Progenitor cell of endocrine pancreas (in vitro differentiated cells): ENCODE measurements at places on chromosomes 11 and 22. TPM values are rescaled to one million over a fixed set of nuclear protein-coding genes. Genes with fewer than 3 reads are reported as not detected.

The DDIAS gene
- total RNA-seq = 7.1 and 7.8 TPM in 2 replicates

The ROBO4 gene
- not detected in 2 replicates for total RNA-seq

The MUC15 gene
- total RNA-seq = 0.31 and 0.53 TPM in 2 replicates

The ZNF202 gene
- 29.6 and 30.1 TPM in 2 replicates for total RNA-seq

The PATE4 gene
- not detected in 2 replicates for total RNA-seq

- H3K4me3 ChIP-seq = no peak within 1 kb of the TSS
- H3K36me3 ChIP-seq = no peaks in the 10 kb centered on the region
- H3K4me1 ChIP-seq = peaks cover 5% of the 10 kb centered on the region
- H3K27ac ChIP-seq = no peak within 1 kb of the TSS
Measured at GRCh38 chr11:2270322-2271076, at the start of gene ASCL2. TSS of gene ASCL2 (minus strand) at chr11:2270588. CDS start at chr11:2270332, 256 bp downstream.

GRCh38 chr22:49158741-49159564 is 668.7 kb downstream of the BRD1 start:
- no peaks in the 10 kb centered on the region for H3K4me1 ChIP-seq
- peaks cover 7% of the 10 kb centered on the region for H3K27me3 ChIP-seq
- DNase-seq = no peak

GRCh38 chr11:68440224-68440623 is 20.3 kb upstream of the PPP6R3 start:
- H3K36me3 ChIP-seq = peaks cover 20% of the 10 kb centered on the region
- no peak for DNase-seq
- no peaks in the 10 kb centered on the region for H3K27me3 ChIP-seq
- no peak overlapping the region for H3K27ac ChIP-seq
- H3K4me1 ChIP-seq = no peaks in the 10 kb centered on the region
- H3K4me3 ChIP-seq = no peak overlapping the region

DNA sequence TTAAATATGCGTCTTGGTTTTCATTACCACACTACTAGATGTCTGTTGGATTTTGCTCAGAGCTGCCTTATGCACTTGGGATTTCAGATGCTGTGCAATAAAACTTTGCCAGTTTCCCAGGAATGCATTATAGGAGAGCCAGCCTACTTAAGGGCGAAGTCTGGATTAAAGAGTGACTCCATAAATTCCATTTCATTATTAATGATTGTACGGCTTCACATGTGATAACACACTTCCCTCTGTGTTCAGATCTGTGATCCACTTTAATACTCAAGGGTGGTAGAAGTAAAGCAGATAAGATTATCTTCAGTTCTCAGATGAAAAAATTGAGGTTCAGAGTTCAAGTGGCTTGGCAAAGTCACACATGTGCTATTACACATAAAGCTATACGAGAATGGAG is 110.2 kb downstream of the C11orf91 start:
- H3K4me3 ChIP-seq = no peak overlapping the region
- H3K27ac ChIP-seq = no peak overlapping the region
- H3K36me3 ChIP-seq = peaks cover 3% of the 10 kb centered on the region
- H3K27me3 ChIP-seq = no peaks in the 10 kb centered on the region
- DNase-seq = no peak

DNA sequence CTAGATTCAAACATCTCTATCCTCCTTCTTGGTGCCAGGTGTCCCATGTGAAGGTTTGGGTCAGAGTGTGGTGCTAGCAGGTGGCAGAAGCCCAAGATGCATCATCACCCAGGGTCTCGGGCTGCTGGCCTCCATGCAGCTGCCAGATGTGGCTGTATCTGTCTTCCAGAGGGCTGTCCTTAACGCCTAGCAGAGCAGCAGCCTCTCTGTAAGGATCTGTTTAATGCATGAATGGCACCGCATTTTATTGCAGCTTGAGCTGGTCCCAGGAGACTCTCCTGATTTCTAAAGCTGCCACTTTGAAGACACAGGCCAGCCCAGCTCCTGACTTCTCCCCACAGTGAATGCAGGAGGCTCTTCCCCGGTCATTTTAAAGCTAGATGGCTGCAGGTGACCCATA is 26.3 kb downstream of the SLC1A2 start:
- H3K27me3 ChIP-seq = peaks cover 39% of the 10 kb centered on the region
- H3K36me3 ChIP-seq = no peaks in the 10 kb centered on the region
- DNase-seq = no peak
- no peak overlapping the region for H3K27ac ChIP-seq
- no peak overlapping the region for H3K4me3 ChIP-seq

DNA sequence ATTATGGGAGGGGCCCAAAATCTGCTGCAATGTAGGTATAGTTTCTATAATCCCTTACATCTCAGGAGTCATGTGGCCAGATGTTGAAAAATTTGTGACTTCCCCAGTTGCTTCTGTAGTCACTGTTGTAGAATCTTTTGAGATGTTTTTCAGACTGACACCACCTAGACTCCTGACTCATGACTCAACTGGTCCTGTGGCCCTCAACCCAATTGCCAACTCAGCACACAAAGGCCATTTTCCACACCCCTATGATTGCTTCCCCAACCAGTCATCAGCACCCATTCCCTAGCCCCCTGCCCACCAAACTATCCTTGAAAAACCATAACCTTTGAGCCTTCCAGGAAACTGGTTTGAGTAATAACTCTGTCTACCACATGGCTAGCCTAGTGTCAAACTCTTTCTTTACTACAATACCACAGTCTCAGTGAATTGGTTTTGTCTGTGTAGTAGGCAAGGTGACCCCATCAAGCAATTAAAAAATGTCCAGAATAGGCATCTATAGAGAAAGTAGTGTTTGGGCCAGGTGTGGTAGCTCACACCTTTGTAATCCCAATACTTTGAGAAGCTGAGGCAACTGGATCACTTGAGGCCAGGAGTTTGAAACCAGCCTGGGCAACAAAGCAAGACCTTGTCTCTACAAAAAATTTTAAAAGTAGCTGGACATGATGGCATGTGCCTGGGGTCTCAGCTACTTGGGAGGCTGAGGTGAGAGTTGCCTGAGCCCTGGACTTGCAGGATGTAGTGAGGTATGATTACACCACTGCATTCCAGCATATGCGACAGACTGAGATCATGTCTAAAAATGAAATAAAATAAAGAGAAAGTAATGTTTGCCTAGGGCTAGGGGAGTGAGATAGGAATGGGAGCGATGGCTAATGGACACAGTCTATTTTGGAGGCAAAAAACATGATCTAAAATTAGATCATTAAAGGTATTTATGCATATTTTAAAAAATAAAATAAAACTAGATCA is 24.1 kb upstream of the FEZ1 start:
- no peak for DNase-seq
- peaks cover 4% of the 10 kb centered on the region for H3K27me3 ChIP-seq
- H3K36me3 ChIP-seq = peaks cover 1% of the 10 kb centered on the region
- no peak overlapping the region for H3K4me3 ChIP-seq

- peak overlapping the region; percentile 69 for H3K27ac ChIP-seq
- H3K4me1 ChIP-seq = peaks cover 20% of the 10 kb centered on the region
- DNase-seq = no peak
- no peaks in the 10 kb centered on the region for H3K27me3 ChIP-seq
- H3K4me3 ChIP-seq = no peak overlapping the region
- H3K36me3 ChIP-seq = peaks cover 12% of the 10 kb centered on the region
Measured at GRCh38 chr11:45930031-45930794, 7.8 kb downstream of the LARGE2 start.

DNA sequence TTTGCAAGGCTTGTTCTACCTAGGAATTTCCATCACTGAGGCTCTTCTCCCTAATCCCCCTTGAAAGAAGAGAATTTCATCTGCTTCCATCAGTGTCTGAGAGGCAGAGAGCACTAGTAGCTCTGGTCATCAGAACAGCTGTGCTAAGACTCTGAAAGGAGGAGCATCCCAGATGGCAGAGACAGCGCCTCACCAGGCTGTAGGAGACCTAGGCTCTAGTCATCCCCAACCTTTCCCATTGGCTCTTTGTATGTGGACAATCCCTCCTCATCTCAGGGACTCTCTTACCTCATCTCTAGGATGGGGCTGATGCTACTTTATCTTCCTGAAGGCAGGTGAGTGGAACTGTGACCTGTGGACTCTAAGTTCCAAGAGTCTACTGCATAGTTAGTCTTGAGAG is 8.8 kb upstream of the OR9I1 start:
- H3K36me3 ChIP-seq = no peaks in the 10 kb centered on the region
- no peaks in the 10 kb centered on the region for H3K27me3 ChIP-seq
- no peaks in the 10 kb centered on the region for H3K4me1 ChIP-seq
- DNase-seq = no peak
- no peak overlapping the region for H3K4me3 ChIP-seq

- H3K4me1 ChIP-seq = no peaks in the 10 kb centered on the region
- H3K27me3 ChIP-seq = peaks cover 15% of the 10 kb centered on the region
- no peak for DNase-seq
Measured at GRCh38 chr11:119783466-119784400, 54.7 kb upstream of the NECTIN1 start.

DNA sequence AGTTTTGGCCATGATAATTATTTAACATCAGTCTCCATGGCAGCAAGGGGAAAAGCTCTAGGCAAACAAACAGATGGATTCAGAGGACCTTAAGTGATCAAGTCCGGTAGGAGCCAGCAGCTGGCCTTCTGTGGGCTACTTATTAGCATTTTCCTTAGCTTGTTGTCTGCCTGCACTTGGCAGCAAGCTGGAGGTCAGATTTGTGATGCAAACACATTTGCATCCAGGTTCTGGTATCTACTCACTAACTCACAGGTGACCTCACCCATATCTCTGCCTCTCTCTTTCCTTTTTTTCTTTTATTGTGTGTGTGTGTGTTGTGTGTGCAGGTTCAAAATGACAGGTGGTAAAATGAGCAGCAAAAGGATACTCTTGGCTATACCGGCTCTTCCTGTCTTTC is 32.3 kb downstream of the ARHGAP42 start:
- no peak for DNase-seq
- H3K36me3 ChIP-seq = no peaks in the 10 kb centered on the region
- peaks cover 11% of the 10 kb centered on the region for H3K4me1 ChIP-seq
- no peaks in the 10 kb centered on the region for H3K27me3 ChIP-seq

GRCh38 chr22:35314161-35314942 is 14.7 kb downstream of the TOM1 start:
- no peak overlapping the region for H3K27ac ChIP-seq
- H3K27me3 ChIP-seq = no peaks in the 10 kb centered on the region
- no peaks in the 10 kb centered on the region for H3K36me3 ChIP-seq
- H3K4me3 ChIP-seq = no peak overlapping the region

DNA sequence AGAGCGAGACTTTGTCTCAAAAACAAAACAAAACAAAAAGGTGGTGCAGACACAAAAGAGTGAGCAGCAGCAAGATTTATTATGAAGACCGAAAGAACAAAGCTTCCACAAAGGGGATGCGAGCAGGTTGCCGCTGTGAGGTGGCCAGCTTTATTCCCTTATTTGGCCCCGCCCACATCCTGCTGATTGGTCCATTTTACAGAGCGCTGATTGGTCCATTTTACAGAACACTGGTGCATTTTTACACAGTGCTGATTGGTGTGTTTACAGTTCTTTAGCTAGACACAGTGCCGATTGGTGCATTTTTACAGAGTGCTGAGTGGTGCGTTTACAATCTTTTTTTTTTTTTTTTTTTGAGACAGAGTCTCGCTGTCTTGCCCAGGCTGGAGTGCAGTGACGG is 77.4 kb downstream of the CECR2 start:
- no peaks in the 10 kb centered on the region for H3K27me3 ChIP-seq
- H3K36me3 ChIP-seq = no peaks in the 10 kb centered on the region
- H3K4me3 ChIP-seq = no peak overlapping the region
- peaks cover 19% of the 10 kb centered on the region for H3K4me1 ChIP-seq
- DNase-seq = no peak

DNA sequence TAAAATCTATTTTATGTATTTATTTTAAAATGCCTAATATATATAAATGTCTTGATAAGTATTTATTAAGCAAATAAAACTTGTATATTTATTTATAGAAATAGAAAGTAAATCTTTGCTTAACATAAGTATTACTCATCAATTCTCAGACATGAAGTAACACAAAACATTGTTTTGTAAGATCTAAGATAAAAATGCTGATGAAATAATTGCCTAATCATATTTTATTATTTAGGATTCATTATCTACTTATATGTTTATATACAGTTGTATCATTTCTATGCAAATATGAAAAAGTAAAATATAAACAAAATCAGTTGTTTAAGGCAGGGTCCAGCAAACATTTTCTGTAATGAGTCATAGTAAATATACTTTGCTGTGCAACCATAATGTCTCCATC is 507.8 kb upstream of the CNTN5 start:
- no peak overlapping the region for H3K4me3 ChIP-seq
- H3K4me1 ChIP-seq = no peaks in the 10 kb centered on the region
- no peak overlapping the region for H3K27ac ChIP-seq
- no peaks in the 10 kb centered on the region for H3K27me3 ChIP-seq
- H3K36me3 ChIP-seq = no peaks in the 10 kb centered on the region
- no peak for DNase-seq

DNA sequence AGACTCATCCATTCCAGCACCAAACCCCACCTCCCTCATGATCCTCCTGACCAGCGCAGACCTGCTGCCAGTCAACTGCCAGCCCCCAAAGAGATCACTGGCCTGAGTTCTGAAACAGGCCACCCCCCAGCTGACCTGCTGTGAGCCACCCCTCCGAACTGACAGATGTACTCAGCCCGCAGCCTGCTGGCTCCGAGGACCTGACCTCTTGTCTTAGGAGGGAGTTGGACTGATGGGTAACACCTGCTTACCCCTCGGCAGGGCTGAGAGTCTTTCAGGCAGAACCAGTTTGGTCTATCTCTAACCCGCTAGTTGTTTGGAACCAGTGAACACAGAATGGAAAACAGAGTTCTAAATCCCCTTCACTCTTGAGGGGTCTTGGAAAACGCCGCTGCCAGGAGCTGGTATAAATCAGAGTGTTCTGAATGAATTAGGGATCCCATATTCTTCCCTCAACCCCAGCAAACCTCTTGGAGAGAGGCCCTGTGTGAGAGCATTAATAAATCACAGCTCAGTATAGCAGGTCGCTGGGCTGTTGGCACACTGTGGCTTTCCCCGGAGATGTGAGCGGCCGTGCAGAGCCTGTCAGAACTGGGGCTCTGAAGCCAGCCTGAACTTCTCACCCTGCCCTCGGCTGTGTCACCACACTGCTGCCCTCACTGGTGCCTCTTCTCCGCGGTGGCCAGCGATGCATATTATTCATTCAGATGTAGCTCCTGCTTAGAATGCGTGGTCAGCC is 165.1 kb upstream of the NCAM1 start:
- H3K4me3 ChIP-seq = no peak overlapping the region
- DNase-seq = no peak
- no peaks in the 10 kb centered on the region for H3K27me3 ChIP-seq
- H3K36me3 ChIP-seq = no peaks in the 10 kb centered on the region
- peak overlapping the region; percentile 29 for H3K27ac ChIP-seq

- H3K27ac ChIP-seq = no peak overlapping the region
- H3K4me1 ChIP-seq = no peaks in the 10 kb centered on the region
- H3K36me3 ChIP-seq = no peaks in the 10 kb centered on the region
Measured at GRCh38 chr11:60870733-60871377, 3.5 kb downstream of the ZP1 start.
